ENCODE measurements at places on chromosomes 3 and 15. TPM values are rescaled to one million over a fixed set of nuclear protein-coding genes. Genes with fewer than 3 reads are reported as not detected.

Gene HHATL
- total RNA-seq = not detected

Gene ZNF80
- not detected for total RNA-seq

Gene FAM81A
- not detected for total RNA-seq

Gene CPNE4
- not detected for total RNA-seq

Gene SEMA3B
- 8.1 TPM for total RNA-seq

Gene RFX7
- 20.2 TPM for total RNA-seq

Gene CFAP20DC
- 1.4 TPM for total RNA-seq

DNA sequence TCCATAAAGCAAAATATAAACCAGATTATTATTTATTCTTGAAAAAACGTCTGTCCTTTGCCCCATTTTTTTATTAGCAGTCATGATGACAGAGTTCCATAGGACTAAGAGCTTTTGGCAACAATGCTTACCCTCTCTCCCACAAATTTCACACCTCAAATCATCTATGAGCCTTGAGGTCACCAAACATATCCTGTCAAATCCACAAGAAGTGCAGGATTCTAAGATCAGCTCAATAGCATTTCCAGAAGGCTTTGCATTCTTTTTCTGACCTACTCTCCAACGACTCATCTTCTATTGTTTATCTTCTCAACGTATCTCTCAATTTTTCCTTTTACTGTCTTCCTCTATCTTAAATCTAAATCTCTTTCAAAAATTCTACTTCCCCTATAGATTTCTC lies 619.1 kb upstream of the BCHE start:
- DNase-seq = no peak

- DNase-seq = no peak
Observed at GRCh38 chr3:3551981-3552380, 247.2 kb upstream of the LRRN1 start.

- no peak for DNase-seq
Observed at GRCh38 chr15:98769867-98770266, 121.5 kb downstream of the IGF1R start.

- no peak for DNase-seq
Observed at GRCh38 chr15:89198934-89199333, 22.4 kb downstream of the RLBP1 start.

DNA sequence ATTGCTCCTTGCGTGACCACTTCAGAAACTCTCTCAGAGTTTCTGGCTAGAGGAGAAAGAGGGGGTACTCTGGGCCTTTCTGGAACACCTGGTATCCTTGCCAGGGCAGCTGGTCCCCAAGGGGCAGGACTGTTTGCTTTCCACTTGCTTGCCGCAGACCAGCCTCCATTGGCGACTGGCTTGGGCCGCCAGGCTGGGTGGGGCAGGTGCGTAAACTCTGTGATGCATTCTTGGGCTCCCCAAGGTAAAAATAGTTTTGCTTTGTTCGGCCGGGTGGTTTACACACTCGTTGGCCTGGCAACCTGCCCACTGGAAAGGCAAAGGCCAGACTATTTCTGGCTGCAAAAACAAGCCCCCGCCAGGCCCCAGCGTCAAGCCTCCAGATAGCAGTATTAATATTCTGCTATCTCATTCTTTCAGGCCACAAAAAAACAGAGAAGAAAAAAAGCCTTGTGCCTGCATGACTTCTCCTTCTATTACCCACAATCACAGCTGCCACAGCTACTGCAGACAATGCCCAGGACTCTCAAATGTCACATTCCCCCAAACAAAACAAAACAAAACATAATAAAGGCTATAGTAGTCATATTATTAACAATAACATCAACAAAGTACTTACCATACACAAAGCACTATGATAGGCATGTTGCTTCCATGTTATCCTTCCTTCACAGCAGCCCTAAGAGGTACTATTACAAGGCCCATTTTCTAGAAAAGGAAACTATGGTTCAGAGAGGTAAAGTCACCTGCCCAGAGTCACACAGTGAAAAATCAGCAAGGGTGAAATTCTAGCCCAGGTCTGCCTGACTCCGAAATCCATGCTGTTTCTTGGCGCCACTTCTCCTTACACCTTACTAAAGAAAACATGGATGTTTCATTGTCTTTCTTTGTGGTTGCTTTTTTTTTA lies 14.0 kb upstream of the SSUH2 start:
- peak; percentile 89 for DNase-seq

DNA sequence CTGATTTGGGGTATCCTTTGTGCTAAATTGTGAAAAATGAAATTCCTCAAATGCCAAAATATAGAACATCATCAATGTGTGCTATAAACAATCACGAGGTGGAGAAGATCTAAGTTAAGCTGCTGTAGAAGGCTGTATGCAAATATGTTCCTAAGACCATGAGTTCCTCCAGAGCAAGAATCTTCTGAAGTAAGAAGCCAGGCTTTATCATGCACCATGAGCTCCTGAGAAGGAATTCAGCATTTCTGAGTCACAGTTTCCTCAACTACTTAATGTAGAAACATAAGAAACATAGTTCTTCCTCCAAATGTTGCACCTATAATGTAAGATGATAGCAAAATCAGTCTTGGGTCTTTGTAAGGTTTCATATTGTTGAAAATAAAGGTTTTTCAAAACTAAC lies 241.7 kb upstream of the MDFIC2 start:
- no peak for DNase-seq

DNA sequence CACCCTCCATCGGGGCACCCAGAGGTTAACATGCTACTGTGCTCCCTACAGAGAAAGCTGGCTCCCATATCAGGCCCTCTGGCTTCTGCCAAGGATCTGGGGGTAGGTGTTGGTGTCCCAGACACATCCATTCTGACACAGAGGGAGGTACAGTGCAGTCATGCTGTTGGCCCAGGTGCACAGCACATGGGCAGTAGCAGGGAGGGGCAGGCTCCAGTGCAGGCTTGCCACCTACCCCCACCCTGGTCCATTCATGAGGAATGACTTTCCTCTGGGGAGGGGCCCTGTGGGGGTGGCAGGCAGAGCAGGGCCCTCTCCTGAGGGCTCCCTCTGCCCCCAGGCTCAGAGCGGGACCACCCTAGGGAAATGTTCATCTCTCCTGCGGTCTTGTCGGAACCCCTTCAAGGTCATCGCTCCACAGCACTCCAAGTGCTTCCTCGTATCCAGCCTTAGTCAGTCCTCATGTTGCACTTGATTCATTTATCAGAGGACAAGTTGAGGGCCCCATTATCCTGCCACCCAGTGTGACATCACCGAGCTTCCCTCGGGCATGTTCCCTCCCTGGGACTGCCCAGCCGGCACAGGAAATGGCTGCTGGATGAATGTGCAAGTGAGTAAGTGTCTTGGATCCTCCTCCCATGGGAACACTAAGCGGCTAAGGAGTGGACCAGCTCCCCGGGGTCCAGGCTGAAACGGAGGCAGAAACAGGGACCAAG lies 10.0 kb downstream of the DUSP7 start:
- DNase-seq = peak; percentile 94

DNA sequence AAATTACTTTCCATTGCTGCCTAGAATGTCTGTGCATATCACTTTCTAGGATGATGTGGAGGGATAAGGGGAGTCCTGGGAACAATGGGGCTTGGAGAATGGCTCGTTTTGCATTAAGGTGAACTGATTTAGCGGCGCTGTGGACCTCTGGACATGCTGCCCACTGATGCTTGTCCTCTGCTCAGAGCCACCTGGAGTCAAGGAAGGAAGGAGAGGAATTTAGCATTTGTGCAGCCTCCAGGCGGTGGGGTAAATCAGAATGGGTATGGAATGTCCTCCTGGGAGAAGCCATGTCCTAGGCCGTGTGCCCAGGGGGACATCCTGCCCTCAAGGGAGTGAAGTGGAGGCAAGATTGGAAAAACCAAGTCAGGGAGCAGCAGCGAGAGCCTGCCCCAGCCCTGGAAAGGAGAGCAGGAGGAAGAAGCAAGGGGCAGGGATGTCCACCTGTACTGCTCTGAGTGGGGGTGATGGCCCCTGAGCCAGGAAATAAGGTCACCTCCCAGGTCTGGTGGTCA lies 37.8 kb downstream of the KY start:
- DNase-seq = peak; percentile 68

DNA sequence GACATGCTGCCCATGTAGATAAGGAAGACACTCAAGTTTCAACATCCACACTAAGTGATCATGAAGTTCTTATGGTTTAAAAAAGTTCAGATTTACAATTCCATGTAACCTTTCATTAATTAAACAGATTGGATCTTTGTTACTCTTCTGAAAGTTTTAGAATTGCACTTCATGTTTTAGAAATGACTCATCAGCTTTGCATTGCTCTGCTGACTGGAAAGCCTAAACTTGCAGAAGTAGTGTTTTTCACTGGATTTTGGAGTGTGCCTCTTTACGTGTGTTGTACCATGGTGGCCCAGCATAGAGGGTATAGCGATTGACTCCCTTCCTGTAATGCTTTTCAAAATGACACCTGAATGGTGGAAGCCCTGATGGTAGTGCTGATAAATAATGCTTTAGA lies 157.9 kb downstream of the BBX start:
- DNase-seq = no peak

- no peak for DNase-seq
Observed at GRCh38 chr3:171658841-171659240, 151.4 kb downstream of the PLD1 start.

GRCh38 chr3:149736175-149736952 lies 15.9 kb downstream of the COMMD2 start:
- DNase-seq = no peak

GRCh38 chr15:34987609-34988026 lies 469 bp downstream of the ZNF770 start:
- no peak for DNase-seq

GRCh38 chr3:188557235-188557634 lies 403.3 kb downstream of the LPP start:
- DNase-seq = no peak

GRCh38 chr3:128803307-128803706 lies 76.1 kb upstream of the ACAD9 start:
- no peak for DNase-seq

GRCh38 chr15:73696641-73697001 lies 12.4 kb downstream of the CD276 start:
- DNase-seq = no peak

GRCh38 chr3:38009807-38010591 lies 19.4 kb downstream of the VILL start:
- DNase-seq = no peak

DNA sequence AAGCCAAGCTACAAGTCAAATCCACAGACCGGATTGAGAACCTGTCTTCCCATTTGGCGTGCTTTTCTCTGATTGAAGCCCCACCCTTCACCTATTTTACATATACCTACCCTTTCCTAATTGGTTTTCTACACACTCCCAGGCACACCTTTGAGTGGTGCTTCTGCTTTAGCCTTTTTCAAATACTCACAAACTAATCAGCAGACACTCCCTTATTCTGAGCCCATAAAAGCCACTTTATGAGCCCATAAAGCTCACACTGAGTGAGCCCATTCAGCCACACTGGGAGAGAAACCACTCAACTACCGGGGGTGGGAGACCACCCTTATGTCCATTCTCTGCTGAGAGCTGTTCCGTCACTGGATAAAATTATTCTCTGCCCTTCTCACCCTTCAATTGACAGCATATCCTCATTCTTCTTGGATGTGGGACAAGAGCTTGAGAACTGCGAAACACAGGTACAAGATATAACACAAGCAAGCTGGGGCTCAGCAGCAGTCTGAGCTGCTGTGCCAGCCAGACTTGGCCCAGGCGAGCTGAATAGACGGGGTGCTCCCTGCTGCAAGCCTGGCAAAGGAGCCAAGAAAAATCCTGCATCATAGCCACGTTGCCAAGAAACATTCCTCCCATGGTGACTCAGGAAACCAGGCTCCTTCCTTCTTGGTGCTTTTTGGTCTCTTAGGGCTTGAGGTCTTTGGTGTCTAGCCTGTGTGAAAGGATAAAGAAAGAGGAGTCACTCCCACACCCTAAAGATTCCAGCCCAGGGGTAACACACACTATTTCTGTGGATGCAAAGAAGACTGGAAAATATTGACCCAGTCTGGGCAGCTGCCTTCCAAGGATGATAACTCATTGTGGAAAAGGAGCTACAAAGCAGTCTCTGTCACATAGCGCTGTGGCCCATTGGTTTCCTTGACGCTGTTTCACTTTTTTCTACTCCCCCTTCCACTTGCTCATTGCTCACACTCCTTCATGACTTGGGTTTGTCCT lies 609.7 kb downstream of the MCTP2 start:
- no peak for DNase-seq

- DNase-seq = no peak
Observed at GRCh38 chr3:61610316-61610715, 48.9 kb downstream of the PTPRG start.

DNA sequence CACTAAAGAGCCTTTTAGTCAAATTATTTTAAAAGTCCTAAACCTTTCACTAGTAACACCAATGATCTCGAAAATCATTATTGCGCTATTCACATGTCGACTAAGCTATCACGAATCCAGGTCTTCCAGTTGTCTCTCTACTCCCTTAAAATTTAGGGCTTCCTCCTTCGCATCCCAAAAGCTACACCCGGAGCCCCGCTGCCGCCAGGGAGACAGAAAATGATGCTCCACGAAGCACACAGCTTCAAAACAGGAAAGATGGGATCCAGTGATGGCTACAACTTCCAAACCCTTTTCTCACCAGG lies 253 bp downstream of the IFT80 start:
- no peak for DNase-seq

- no peak for DNase-seq
Observed at GRCh38 chr3:16897254-16897926, 12.6 kb downstream of the PLCL2 start.

- DNase-seq = peak; percentile 92
Observed at GRCh38 chr3:127455541-127456450, 134.7 kb downstream of the TPRA1 start.

DNA sequence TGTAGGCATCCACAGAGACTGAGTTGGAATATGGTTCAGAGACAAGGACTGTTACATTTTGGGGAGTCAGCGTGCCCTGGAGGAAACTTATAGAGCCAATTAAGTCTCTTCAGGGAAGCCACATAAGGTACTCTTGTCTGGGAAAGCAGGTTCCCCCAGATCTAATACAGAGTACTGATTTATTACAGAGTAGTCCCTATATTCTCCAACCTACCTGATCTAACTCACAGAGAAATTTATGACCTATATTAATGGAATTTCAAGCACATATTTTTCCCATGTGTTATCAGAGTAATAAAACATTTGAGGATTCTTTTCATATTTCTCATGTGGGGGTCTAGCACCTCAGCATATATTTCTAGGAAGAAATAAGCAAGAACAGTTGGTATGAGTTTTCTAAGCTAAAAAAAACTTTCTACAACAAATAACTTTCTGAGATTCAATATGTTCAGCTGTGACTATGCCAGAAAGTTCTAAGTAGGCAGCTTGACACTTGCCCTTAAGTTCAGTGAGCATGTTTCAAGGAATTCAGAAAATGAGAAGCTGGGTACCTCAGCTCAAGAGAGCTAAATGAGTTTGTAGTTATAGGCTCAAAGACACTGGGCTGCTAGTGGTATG lies 75.3 kb upstream of the COL8A1 start:
- DNase-seq = no peak

Measured in osteocyte (in vitro differentiated cells).